ENCODE measurements at places on chromosomes 13 and 19.

GRCh38 chr19:45848922-45849321, 14.0 kb downstream of the SYMPK start:
- DNase-seq: no peak

DNA sequence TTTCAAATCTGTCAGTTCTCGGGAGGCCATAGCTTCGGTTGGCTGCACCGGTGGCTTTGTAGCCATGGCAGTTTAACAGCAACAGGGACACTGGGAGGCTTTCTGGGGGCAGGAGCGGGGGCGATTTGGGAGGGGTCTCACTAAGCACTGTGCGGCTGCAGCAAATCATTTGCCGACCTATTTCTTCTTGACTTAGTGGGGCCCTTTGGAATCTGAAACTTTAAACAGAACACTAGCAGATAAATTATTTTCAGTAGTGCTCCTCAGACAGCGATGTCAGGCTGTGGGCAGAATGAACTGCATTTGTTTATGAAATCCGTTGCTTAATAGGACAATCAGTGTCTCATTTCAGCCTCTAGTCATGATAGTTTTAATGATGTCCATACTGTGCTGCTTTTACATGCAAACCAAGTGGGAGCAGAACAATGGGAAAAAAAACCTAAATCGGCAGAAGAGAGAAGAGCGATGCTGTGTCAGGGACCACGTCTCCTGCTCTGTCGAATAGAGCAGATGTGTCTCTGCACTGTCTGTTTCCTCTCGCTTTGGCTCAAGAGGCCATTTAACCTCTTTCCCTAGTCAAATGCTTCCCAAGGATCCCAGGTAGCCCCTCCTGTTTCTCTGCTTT, 211.9 kb downstream of the OLFM4 start:
- no peak for DNase-seq

- no peak for DNase-seq
These were observed at the start of gene CTXN1 for GRCh38 chr19:7926021-7926726. Gene CTXN1, minus strand, starts transcription at chr19:7926135. Its CDS starts 597 bp downstream, at chr19:7925538.

- DNase-seq: no peak
These were observed at the start of gene CAPS for GRCh38 chr19:5913739-5914357. Gene CAPS, plus strand, starts transcription at chr19:5914254. Its CDS starts 153 bp downstream, at chr19:5914407.
